T-helper 2 cell (primary cell): ENCODE measurements at places on chromosomes 3 and 15.

DNA sequence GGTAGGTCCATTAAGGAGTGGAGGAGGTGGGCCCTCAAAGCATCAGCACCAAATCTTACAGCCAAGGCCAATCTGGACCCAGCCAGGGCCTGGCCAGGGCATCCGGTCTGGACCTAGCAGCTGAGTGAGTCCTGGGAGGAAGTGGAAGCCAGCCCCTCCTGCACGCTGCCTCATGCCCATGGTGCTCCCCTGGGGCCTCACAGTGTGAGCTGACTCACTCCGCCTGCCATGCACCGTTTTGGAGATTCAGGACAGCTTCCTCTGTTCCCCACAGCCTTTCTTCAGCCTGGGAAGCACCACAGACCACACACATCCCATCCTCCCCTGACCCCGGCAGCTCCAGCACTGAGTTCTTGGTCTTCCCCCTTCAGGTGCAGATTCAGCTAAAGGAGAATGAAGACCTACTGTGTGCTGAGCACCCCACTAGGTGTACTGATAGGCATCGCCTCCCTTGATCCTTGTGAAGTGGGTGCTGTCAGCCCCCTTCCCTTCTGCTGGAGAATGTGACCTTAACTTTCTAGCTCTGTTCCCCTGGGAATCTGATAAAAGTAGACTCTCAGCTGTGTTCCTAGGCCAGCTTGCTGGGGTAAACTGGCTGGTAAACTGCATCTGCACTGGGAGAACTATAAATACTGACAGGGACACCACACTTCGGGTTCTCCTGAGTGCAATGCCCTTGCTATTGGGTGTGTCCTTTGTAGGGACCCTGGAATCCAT is 36.8 kb upstream of the SEC13 start:
- no peak for DNase-seq

GRCh38 chr15:52428297-52428696 is 100.4 kb downstream of the MYO5A start:
- no peak for DNase-seq

DNA sequence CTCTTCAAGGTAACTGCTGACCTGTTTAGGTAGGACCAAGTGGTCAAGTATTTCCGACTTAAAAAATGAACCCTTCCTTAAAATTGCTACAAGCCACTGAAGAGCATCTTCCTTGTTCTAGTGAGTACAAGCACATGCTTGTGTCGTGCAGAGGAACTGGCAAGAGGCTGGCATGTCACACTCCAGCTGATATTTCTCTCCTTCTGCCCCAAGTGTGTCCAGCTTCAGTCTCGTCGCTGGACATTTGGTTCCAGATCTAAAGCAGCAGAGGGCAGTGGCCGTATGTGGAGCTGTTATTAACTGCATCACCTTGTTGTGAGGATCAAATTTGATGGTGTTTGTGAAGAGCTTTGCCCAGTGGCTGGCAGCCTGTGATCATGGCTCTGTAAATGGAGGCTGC is 10.0 kb downstream of the RBP2 start:
- DNase-seq, result no peak

DNA sequence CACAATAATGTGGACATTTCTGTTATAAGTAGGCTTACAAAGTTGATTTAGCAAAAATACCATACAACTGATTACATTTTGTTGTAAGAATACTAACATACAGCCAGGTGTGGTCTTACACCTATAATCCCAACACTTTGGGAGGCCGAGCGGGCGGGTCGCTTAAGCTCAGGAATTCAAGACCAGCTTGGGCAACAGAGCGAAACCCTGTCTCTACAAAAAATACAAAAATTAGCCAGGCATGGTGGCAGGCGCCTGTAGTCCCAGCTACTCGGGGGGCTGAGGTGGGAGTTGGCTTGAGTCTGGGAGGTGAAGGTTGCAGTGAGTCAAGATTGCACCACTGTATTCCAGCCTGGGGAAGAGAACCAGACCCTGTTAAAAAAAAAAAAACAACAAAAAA is 67.1 kb downstream of the DLG1 start:
- DNase-seq, result no peak

DNA sequence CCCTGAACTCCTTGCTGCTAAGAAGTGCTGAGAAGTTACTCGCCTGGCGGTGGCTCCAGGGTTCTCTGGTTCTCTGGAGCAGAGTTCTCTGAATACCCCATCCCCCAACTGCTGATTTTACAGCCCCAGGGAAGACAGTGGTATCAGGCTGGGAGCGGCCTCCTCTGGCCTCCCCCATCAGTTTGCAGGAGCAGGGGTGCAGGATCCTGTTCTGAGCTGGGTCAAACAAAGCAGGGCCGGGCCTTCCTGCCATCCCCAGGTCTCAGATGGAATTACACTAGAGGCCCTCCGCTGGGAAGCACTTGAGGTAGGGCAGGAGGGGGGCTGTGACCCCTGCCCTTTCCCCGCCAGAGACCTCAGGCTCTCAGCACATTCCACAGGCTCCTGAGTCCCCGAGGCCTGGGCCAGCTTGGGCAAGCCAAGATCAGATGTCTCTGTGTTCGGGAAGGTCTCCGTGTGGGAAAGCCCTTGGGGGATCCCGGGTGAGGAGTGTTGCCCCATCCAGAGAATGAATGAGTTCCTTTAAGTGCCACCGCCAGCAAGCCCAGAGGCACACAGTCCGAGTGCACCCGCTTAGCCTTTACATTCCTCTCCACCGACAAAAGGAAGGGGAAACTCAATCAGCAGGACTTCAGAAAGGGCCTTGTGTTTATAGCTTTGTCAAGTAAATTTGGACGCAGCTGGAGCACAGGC is 149.9 kb downstream of the LRRK1 start:
- DNase-seq, result no peak

DNA sequence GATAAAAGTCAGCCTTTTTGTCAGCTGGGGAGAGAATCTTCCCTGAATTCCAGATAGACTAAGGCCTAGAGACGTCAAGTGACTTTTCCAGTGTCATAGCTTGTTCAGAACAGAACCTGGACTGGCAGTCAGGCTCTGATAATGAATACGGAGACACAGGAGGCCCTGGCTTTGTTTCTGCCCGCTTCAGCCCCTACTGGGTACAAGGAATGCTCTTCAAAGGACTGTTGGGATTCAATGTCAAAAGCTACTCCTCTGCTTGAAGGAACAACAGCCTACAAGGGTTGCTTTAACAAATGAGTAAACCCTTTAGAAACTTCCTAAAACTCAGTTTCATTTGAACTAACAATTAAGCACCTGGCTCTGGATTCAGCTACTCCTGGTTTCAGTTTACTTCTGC is 412.3 kb downstream of the OXSM start:
- DNase-seq, result no peak

DNA sequence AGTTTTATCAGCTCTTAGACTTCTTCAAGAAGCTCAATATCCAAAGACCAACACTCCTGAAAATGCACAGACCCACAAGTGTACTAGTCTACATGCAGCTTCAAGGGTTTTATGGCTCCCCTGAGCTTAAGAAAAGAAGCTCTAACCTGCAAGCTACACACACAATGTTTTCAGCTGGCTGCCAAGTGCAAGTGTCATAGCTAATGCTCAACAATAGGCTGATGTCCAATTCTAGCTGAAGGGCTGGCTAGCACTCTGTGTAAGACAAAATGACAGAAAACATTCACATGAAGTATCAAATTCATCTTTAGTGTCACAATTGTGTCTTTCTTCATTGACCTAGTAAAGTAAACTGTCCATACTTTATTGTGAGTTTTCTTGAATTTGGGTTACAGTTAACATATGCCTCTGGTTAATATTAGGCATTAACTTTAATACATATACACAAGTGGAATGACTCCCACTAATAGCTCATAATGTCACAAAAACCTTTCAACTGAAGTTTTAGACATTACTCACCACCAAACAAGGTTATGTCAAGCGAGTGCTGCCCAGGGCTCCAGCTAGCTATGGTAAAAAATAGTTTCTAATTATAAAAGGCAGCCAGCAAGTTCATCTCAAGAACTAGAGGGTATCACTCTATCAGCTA is 15.1 kb downstream of the ABI3BP start:
- no peak for DNase-seq

- DNase-seq, result no peak
These were observed 244.3 kb upstream of the MCTP2 start for GRCh38 chr15:93987068-93987467.

GRCh38 chr15:100769975-100770340 is 109.7 kb upstream of the ALDH1A3 start:
- DNase-seq, result no peak

- DNase-seq, result no peak
These were observed 144.4 kb upstream of the THRB start for GRCh38 chr3:24639061-24639460.
